ENCODE measurements at places on chromosomes 5 and 9.
A peak's percentile ranks its signal among the peaks of the same experiment; 100 is the strongest.

DNA sequence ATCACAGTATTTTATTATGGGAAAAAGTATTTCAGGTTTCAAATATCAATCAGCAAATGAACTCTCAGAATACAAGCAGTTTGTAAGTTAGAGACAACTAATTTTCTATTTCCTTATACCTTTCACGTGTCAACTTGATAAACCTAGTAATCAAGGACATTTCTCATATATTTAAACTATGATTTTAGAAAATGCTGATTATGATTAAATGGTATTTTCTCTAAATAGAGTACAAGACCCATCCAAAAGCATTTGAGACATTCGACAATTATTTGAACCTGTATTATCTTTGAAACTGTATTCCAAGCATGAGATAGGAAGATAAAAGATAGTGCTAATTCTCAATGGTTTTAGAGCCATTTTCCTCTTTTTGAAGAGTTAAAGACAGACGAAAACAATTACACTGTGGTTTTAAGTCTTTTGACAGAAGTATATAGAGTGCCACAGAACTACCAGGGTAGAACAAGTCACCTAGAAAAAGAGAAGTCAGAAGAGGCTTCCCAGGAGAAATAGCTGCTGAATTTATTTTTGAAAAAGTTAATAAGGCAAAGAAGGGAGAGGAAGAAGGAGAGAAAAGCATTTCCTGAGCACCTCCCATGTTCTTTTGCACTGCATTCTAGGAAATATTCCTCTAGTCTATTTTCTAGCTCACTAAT, 5.6 kb downstream of the MEIKIN start:
- no peak for DNase-seq

DNA sequence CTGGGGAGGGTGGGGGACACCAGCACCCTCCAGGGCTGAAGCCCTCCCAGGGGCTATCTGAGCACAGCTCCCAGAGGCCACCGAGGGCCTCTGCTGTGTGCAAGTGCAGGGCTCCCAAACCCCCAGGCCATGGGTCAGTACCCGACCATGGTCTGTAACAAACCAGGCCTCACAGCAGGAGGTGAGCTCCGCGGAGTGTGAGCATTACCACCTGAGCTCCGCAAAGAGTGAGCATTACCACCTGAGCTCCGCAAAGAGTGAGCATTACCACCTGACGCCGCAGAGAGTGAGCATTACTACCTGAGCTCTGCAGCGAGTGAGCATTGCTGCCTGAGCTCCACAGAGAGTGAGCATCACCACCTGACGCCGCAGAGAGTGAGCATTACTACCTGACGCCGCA, 152.9 kb upstream of the IRX2 start:
- no peak for DNase-seq

DNA sequence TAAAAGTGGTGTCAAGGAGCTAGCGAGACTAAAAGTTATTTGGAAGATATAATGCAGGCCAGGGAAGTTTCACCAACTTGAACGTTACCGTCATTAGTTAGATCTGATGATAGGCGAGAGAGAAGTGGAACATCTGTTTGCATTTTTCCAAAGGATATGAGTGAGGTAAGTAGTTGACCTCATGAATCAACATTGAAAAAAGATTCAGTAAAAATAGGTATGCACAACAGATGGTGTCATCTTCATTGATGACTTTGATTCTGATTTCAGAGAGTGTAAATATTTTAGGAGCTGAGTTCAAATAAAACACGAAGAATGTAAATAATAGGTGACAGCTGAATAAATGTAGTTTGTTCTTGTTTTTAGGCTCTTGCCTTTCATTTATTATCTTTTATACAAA, 998.9 kb upstream of the CDH6 start:
- no peak for DNase-seq

DNA sequence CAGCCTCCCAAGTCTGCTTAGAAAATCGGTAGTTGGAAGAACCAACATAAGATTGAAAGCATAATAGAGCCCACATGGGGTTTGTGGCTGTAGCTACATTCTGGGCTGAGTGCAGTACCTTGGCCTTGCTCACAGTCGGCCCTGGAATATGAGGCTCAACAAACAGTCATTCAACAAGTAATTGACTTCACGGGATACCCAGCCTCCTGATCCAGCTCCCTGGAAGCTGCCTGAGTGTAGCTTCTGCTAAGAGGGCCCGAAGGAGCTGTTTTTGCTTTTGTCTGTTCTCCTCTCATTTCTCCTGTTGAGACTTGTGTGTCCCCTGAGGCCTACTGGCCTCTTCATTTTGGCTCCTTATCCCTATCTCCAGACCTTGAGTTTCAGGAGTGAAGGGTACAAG, 170.7 kb downstream of the HSPA4 start:
- no peak for DNase-seq

DNA sequence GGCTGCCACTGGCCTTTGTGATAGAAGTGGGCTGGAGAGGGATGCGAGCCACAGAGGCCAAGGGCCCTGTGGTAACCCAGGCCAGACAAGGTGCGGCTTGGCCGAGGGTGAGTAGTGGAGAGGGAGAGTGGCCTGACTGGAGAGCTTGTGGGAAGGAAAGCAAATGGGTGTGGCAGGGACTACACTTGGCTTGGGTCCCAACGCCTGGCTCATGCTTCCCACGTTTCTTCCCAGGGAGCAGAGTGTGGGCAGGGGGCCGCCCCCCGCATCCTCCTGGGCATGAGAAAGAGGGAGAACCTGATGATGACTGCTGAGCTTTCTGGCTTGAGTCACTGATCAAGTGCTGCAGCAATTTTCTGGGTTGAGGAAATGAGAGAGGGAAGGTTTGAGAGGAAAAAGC, 95.7 kb downstream of the ANKH start:
- DNase-seq = no peak

DNA sequence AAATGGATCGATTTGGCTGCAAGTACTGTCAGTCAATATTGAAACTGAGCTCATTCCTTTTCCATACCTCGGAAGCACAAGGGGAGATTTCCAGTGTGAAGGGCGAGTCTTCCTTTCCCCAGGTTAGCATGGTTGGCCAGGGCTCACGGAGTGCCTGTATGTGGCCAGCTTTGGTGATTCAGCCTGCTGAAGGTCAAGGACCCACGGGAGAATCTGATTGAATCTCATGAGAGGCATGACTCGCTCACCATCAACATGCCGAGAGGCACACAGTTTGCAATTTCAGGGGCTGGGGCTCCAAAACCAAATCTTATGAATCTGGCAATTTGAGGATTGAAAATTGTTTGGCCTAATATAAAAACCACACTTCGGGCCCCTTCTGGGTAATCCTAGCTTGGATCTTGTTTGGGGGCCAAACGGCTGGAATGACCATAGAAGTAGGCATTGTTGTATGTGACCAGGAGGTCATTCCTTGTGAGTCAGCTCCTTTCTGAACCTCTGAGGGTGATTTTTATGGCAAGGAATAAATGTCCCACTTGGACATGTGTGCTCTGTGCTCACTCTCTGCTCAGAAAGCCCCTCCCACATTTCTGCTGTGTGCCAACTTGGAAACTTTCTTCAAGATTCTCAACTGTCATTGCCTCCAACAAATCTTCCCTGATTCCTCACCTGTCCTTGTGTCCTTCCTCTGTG, 69.8 kb downstream of the DOCK2 start:
- DNase-seq = no peak

GRCh38 chr5:136730426-136730825, 365.1 kb upstream of the TRPC7 start:
- no peak for DNase-seq

DNA sequence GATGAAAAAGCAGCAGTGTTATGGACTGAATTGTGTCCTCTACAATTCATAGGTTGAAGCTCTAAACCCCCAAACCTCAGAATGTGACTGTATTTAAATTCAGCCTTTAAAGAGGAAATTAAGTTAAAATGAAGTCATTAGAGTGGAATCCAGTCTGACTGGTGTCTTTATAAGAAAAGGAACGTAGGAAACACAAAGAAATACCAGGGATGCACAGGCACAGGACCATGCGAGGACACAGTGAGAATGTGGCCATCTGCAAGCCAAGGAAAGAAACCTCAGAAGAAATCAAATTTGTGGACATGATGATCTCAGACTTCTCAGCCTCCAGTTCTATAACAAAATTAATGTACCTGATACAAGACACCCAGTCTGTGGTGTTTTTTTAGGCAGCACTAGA, 971.2 kb upstream of the CDH9 start:
- DNase-seq = no peak

DNA sequence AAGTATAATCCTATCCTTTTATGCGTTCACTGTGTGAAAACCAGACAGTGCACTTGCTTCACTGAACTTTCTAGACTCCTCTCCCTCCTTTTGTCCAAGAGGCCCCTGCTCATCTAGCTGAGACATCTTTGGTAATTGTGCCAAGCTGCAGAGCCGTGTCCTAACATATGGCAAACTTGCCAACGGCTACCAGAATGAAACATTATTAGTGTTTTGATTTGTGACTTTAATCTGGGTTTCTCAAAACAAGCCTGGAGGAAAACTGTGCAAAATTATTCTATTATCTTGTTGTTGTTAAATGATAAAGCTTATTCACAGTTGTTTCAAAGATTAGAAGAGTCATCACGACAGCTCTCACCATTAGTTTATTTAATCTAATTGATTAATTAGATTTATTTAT, 79.0 kb upstream of the RETREG1 start:
- DNase-seq = no peak

GRCh38 chr5:54004697-54005096, 305.7 kb downstream of the ARL15 start:
- no peak for DNase-seq

DNA sequence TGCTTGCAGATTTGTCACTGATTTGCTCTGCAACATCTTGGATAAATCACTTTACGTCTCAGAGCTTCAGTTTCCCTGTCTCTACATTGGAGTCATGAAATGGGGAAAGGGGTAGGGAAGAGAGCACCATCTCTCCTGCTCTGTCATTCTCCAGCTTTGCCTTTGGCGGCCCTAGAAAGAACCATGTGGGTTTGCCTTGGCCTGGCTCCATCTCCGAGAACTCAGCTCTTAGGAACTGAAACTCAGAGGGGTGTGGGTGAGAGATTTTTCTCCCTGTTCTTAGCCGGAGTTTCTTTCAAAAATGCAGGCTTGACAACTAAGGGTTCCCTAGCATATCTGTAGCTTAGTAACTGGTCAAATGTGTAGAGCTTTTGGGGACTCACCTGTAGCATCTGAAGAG, 123.5 kb downstream of the SMARCA2 start:
- no peak for DNase-seq

DNA sequence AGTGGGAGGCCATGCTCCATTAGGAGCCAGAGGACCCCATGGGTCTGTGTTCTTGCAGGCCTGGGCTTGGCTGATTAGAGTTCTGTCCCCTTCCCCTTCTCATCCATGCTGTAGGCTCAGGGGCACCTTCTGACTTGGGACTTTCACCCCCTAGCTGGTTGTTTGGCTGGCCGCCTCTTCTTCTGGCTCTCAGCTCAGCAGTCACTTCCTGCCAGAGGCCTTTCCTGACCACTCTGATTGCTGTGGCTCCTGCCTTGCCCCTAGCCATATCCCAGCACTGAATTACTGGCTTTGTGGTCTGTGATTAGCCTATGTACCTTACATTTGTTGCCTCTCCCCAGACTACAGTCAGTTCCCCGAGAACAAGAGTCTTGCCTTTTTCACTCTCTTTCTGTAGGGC, 14.6 kb downstream of the ENTREP1 start:
- no peak for DNase-seq

GRCh38 chr9:90451804-90452203, 190.8 kb downstream of the DIRAS2 start:
- DNase-seq = no peak

- DNase-seq = peak; percentile 17
These were observed 67.2 kb downstream of the MRPS30 start for GRCh38 chr5:44875661-44876605.

DNA sequence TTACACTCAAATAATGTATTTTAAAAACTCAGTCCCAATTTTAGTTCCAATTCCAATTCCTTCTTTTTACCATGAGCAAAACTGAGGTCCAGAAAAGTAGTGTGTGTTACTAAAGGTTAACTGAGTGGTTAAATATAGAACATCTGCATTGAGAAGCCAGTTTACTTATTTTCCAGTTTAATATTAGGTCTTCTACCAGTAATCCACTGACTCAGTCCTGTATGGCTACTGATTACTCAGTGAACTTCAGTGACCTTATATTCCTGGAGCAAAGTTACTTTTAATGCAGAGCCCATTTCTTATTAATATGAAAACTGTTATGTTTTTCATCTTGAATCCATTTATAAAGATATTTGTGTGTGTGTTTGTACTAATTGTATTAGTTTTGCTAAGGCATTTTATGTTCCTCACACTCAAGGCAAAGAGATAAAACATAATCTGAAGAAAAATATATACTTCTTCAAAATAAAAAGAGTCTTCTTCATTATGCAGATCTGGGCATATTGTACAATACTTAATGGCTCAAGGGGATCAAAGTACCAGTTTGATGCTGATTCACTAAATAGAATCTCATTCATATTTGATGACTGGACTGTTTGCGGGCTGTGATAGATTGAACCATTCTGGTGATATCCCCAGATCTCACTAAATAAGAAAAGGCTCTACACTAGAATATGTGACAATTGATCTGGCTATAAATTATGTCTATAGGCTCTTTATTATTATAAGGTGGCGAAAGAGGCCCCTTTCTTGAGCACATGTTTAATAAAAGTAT, 60.8 kb downstream of the DMXL1 start:
- DNase-seq = no peak

DNA sequence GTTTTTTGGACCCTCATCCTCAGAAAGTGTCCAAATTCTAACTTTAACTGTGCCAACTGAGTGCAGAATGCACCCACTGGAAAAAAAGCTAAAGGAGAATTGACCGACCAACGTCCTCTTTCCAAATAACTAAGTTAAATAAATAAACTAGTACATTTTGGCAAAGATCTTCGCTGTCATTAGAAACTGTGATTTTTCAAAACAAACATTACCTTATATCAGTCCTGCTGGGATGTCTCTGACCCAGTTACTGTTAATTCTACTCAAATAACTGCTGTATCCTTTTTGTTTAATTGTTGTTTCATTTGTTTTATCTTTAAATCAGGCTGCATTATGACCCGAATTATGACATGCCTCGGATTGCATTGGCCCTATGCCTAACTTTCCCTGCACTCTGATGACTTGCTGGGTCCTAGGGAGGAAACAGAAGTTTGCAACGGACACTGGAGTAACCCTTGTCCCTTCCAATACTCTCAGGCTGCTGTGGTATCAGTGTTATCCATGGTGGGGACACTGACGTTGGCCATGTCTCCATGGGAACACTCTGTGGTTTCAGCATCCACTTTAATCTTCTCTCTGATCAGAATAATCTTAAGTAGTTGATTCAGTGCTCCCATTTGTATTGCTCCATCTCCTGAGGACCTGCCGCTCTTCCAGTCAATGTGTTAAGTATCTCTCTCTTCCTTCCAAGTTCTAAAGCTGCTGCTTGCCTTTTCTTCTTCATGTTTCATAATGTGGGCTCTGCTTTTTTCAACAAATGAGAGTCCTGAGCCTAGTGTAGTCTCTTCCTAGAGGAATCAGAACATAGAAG, 11.1 kb upstream of the IFNA5 start:
- DNase-seq = no peak

Measured in stimulated activated CD4-positive, alpha-beta T cell treated with anti-CD3 and anti-CD28 coated beads, TNF-alpha, amount 100 ng/mL, for 48 hours (primary cell).